GM23338 (cell line): ENCODE measurements at places on chromosomes 12 and 14. TPM values are rescaled to one million over a fixed set of nuclear protein-coding genes. Genes with fewer than 3 reads are reported as not detected.

Gene C12orf60
- 1.7 and 1.9 TPM in 2 replicates for total RNA-seq

Gene PMEL
- 81.6 and 108 TPM in 2 replicates for total RNA-seq

Gene TBX5
- 0.21 TPM in 1 of 2 replicates, not detected in the other for total RNA-seq

DNA sequence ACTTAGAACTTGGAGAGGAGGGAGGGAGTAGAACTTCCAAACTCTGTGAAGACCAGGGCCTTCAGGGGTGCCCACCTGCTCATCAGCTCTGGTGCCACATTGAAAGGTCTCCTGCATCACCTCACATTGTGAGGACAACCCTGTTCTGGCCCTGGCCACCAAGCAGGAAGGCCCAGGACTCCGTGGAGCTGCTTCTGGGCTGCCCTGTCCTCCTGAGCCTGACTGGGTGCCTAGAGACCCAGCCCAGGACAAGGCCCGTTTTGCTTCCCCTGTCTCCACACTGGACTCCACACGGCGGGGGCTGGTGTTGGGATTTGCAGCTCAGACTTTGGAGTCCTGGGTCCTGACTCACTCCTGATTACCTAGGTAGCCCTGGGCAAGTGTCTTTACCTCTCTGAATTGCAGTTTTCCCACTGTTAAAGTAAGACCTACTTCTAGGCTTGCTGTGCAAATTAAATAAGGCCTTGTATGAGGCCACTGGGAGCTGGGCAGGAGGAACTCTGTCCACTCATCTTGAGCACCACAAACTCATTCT is 12.5 kb upstream of the KRT82 start:
- DNase-seq = no peak

GRCh38 chr12:60100160-60100559 is 504.3 kb downstream of the SLC16A7 start:
- no peak for DNase-seq

GRCh38 chr12:42590330-42590934 is 886 bp upstream of the PRICKLE1 start:
- DNase-seq = peak; percentile 31

- no peak for DNase-seq
Measured at GRCh38 chr12:105927564-105927963, 211.2 kb downstream of the NUAK1 start.

- DNase-seq = no peak
Measured at GRCh38 chr14:34201909-34202637, 251.2 kb upstream of the EGLN3 start.

DNA sequence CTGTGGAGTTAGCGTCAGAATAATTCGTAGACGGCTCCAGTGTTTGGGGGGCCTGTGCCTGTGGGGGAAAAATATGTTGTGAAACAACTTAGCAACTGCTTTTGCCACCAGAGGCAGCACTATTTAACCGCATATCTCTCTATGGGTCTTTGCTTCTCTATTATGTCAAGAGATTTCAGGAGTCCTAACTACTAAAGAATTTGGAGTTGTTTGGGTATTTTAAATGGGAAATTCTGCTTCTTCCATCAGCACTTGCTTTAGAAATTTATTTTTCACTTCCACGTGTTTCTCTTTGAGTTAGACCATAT is 594 bp upstream of the CLEC14A start:
- no peak for DNase-seq

DNA sequence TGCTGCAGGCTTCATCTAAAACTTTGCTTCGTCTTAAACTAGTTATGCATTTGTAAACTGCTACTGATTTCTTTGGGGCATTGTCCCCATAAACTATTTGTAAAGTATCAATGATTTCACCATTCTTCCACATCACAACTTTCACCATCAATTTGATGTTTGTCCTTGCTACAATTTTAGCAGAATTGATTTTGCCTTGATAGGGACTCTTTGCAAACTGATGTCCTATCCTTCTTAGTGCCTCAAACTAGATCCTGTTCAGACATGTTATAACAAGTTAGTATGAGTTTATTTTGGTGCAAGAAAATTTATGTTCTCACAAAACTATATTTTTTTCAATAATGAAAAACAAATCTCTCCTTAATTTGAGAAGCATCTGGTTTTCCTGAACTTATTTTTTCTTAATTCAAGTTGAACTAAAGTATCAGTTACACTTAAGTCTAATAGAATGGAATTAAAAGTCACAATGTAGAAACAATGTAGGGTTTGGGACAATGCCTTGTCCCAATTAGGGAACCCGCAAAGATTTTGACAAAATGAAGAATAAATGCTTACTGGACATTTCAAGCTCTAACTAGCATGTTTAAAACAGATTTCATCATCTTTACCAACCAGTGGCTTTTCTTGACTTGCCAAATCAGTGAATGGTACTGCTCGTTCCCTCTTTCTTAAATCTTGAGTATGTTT is 10.1 kb upstream of the ARID4A start:
- no peak for DNase-seq

DNA sequence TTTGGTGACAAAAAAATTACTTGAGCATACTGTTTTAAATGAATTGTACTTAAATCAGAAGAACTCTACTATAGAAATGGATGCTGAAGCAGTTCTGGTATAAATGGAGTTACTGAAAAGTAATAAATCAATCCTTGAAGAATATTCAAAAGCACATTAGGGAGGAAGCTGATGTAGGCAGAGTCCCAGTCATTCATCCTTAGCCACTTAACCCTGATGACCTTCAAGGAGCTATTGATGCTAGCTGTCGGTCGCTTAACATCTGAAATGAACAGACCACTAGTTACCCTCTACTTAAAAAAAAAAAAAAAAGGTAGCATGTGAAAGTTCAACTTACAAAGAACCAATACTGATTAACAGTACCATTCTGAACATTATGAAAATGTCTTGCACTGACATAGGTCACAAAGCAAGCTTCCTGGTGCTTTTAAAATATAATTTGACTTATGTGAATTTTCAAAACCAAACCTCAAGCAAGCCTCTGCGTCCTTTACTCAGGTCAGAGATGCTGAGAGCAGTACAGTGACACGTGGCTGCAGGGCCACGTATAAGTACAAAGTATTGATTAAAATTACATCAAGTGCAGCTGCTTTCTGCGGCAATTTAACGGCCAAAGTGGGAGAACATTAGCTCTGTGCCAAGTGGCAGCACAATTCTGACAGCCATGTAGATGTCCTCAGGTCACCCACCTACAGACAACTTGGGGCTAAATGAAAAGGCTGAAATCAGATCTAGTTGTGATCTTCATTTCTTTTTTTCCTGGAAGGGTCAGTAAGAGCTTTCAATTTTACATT is 18.1 kb downstream of the PPM1H start:
- no peak for DNase-seq

GRCh38 chr14:29274890-29275596 is 508.5 kb downstream of the FOXG1 start:
- DNase-seq = no peak

GRCh38 chr12:108454539-108455139 is 60.4 kb upstream of the FICD start:
- DNase-seq = no peak

DNA sequence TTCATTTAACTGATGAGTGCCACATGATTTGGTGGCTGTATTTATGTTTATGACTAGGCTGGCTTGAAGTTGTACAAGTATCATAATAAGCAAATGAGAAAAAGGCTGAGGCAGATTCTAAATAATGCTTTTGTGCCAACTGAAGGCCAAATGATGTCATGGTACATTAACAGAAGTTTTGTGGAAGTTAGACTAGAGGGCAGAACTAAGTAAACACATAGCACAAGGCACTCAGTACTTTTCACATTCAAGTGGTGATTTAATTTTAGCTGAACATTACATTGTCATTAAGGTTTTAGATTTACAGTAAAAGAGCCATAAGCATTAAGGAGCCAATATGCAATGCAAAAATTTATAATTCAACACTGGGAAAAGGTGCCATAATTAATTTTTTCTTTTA is 21.1 kb downstream of the PPP1CC start:
- DNase-seq = no peak

GRCh38 chr12:56749853-56750252 is 2.3 kb downstream of the PRIM1 start:
- DNase-seq = no peak
